ENCODE measurements at places on chromosomes 2 and 18.

- no peak overlapping the region for H3K27ac ChIP-seq
- H3K27me3 ChIP-seq: no peaks in the 10 kb centered on the region
- no peak for DNase-seq
- no peaks in the 10 kb centered on the region for H3K36me3 ChIP-seq
Observed at GRCh38 chr2:25401307-25402026, 59.7 kb upstream of the DNMT3A start.

- H3K36me3 ChIP-seq: no peaks in the 10 kb centered on the region
- no peaks in the 10 kb centered on the region for H3K27me3 ChIP-seq
- DNase-seq: no peak
- H3K4me3 ChIP-seq: no peak overlapping the region
- H3K27ac ChIP-seq: no peak overlapping the region
Observed at GRCh38 chr18:21484851-21485636, 115.5 kb downstream of the ESCO1 start.

GRCh38 chr18:32122039-32122438, 30.4 kb downstream of the RNF138 start:
- no peak overlapping the region for H3K4me3 ChIP-seq
- H3K27ac ChIP-seq: no peak overlapping the region
- no peaks in the 10 kb centered on the region for H3K36me3 ChIP-seq
- no peaks in the 10 kb centered on the region for H3K27me3 ChIP-seq

GRCh38 chr18:32730620-32731091, 42.2 kb downstream of the KLHL14 start:
- H3K27ac ChIP-seq: peak overlapping the region; percentile 25
- no peaks in the 10 kb centered on the region for H3K4me1 ChIP-seq

GRCh38 chr2:75707901-75708300, 2.8 kb downstream of the GCFC2 start:
- no peaks in the 10 kb centered on the region for H3K4me1 ChIP-seq
- no peaks in the 10 kb centered on the region for H3K27me3 ChIP-seq
- no peak for DNase-seq
- H3K36me3 ChIP-seq: no peaks in the 10 kb centered on the region
- H3K4me3 ChIP-seq: no peak overlapping the region
- H3K27ac ChIP-seq: no peak overlapping the region

DNA sequence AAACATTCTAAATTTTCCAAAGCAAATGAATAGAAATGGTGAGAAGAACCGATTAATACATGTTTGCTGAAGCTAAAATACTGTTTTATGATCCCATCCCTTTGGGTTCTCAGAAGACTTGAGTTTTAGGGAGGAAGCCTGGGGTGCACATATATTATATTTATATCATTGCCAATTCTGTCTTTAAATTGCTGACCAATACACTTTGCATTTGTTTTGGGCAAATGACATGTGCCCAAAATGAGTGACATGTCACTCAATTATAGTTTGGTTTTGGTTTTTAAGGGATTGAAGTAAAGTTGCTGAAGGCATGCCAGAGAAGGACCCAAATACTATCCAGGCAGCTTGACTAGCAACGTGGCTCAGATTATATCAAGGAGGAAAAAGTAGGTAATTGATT, 50.3 kb upstream of the SP3 start:
- no peak overlapping the region for H3K4me3 ChIP-seq
- H3K27me3 ChIP-seq: no peaks in the 10 kb centered on the region
- DNase-seq: no peak
- no peaks in the 10 kb centered on the region for H3K36me3 ChIP-seq

DNA sequence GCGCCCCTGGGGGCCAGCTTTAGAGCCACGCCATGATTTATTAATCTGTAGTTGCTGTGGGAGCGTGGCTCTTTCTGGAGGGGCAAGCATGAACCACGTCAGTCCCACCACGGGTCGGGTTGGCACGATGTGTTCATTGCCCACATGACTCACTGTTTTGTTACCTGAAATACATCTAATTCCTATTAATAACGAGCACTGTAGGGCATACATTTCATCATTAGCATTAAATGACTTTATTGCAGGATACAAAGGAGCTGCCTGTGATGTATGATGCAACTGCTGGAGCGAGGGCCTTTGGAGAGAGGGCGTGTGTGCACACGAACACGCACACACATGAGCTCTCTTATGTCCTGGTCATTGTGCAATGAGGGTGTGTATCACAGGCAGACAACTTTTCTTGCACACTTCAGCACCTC, 127.0 kb downstream of the INHBB start:
- H3K27ac ChIP-seq: peak overlapping the region; percentile 63
- peaks cover 13% of the 10 kb centered on the region for H3K4me1 ChIP-seq
- no peaks in the 10 kb centered on the region for H3K36me3 ChIP-seq
- no peak overlapping the region for H3K4me3 ChIP-seq
- H3K27me3 ChIP-seq: no peaks in the 10 kb centered on the region

- H3K27ac ChIP-seq: no peak overlapping the region
- no peaks in the 10 kb centered on the region for H3K36me3 ChIP-seq
- H3K4me1 ChIP-seq: peaks cover 3% of the 10 kb centered on the region
- peak overlapping the region; percentile 13 for H3K4me3 ChIP-seq
- DNase-seq: peak; percentile 75
Observed at GRCh38 chr2:111116843-111117597, 3.7 kb upstream of the BCL2L11 start.

GRCh38 chr18:52963481-52963880, 623.5 kb downstream of the DCC start:
- H3K27me3 ChIP-seq: no peaks in the 10 kb centered on the region
- no peaks in the 10 kb centered on the region for H3K4me1 ChIP-seq
- no peaks in the 10 kb centered on the region for H3K36me3 ChIP-seq
- H3K27ac ChIP-seq: no peak overlapping the region

DNA sequence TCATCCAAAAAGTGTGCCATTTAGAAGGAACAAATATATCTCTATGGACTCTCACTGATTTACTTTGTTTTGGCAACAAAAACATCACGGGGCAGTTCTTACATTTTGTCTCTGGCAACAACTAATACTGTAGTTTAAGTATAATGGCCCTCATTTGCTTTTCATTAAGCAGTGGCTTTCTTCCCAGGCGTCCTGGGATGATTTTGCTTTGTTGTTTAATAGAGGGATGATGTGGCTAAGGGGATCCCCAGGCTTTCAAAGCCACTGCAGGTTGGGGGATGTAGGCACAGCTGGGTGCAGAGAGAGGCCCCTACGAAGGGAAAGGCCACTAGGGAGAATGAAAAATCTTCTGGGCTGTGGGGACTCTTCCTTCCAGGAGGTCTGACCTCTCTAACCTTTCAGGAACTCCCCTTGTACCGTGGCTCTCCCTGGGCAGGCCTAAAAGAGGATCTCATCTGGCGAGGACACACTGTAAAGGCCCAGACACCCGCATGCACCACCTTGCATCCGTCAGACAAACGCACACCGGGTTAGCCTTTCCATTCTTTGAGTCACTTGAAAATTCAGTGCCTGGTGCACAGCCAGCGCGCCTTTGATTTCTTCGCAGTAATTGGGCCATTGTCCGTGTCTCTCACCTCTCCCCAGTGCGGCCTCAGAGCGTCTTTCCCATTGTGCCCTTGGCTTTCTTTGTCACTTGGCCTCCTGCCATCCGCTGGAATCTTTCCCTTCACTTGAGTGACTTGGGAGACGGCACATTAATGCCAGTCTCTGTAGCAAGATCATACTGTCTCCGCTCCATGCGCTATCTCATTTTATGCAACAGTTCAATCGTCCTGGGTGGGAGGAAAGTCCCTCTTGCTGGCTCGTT, 40.3 kb upstream of the AFF3 start:
- no peak overlapping the region for H3K27ac ChIP-seq
- H3K4me1 ChIP-seq: no peaks in the 10 kb centered on the region
- no peaks in the 10 kb centered on the region for H3K27me3 ChIP-seq
- no peak for DNase-seq
- no peaks in the 10 kb centered on the region for H3K36me3 ChIP-seq
- no peak overlapping the region for H3K4me3 ChIP-seq

DNA sequence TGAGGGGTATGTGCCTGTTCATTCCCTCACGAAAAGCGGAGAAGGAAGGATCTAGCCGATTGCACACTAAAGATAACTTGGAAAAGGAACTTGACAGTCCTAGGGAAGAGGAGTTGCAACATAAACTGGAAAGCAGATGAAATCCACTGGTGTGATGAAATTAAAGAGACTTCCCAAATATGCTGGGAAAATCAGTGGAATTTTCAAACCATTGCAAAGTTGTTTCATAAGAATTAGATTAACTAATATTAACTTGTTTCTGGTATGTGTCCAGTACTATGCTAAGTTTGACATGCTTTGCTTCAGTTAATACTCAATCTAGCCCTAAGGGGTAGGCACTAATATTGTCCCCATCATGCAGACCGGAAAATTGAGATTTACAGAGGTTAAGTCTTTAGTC, 222.7 kb downstream of the IKZF2 start:
- no peak for DNase-seq
- H3K36me3 ChIP-seq: no peaks in the 10 kb centered on the region
- H3K27me3 ChIP-seq: no peaks in the 10 kb centered on the region
- no peaks in the 10 kb centered on the region for H3K4me1 ChIP-seq
- no peak overlapping the region for H3K4me3 ChIP-seq
- H3K27ac ChIP-seq: no peak overlapping the region

- H3K27ac ChIP-seq: peak overlapping the region; percentile 3
- H3K4me1 ChIP-seq: no peaks in the 10 kb centered on the region
- no peak overlapping the region for H3K4me3 ChIP-seq
- no peaks in the 10 kb centered on the region for H3K27me3 ChIP-seq
- H3K36me3 ChIP-seq: no peaks in the 10 kb centered on the region
Observed at GRCh38 chr18:2590303-2590702, 18.9 kb downstream of the NDC80 start.

- H3K4me1 ChIP-seq: no peaks in the 10 kb centered on the region
- H3K27ac ChIP-seq: no peak overlapping the region
- no peaks in the 10 kb centered on the region for H3K27me3 ChIP-seq
- H3K4me3 ChIP-seq: no peak overlapping the region
- H3K36me3 ChIP-seq: no peaks in the 10 kb centered on the region
Observed at GRCh38 chr2:30722936-30723725, 84.1 kb downstream of the CAPN13 start.

GRCh38 chr2:100107440-100107839, 35.0 kb downstream of the AFF3 start:
- peak overlapping the region; percentile 95 for H3K27ac ChIP-seq
- DNase-seq: no peak
- no peaks in the 10 kb centered on the region for H3K27me3 ChIP-seq
- H3K4me1 ChIP-seq: peaks cover 6% of the 10 kb centered on the region
- H3K4me3 ChIP-seq: no peak overlapping the region
- H3K36me3 ChIP-seq: no peaks in the 10 kb centered on the region

DNA sequence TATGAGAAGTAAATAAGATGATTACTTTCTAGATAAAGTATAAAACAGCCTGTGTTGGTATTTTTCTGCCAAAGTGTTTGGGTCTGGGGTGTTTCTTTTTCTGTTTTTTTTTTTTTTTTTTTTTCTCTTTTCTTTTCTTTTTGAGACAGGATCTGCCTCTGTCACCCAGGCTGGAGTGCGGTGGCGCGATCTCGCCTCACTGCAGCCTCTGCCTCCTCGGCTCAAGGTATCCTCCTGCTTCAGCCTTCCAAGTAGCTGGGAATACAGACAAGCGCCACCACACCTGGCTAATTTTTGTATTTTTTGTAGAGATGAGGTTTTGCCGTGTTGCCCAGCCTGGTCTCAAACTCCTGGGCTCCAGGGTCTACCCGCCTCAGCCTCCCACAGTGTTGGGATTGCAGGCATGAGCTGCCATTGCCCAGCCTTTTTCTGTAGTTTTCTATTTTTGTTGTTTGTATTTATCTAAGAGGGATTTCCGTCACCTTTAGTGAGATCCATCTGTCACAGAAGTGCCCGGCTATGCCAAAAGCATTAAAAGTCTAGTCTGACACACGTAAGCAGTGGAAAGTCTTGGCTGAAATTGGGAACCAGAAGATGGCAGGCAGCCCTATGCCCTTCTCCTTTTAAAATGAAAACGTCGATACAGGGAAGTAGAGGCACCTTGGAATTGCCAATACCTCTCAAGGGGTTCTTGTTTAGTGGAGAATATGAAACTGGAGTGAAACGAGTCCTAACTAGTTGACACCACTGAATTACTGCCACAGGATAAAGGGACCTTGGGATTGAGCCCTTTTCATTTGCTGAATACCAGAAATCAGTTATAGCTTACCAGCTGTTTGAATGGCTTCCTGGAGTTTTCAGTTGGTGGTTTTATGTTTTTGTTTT, 14.0 kb downstream of the UGP2 start:
- no peak for DNase-seq
- no peaks in the 10 kb centered on the region for H3K36me3 ChIP-seq
- no peaks in the 10 kb centered on the region for H3K4me1 ChIP-seq
- no peak overlapping the region for H3K4me3 ChIP-seq

DNA sequence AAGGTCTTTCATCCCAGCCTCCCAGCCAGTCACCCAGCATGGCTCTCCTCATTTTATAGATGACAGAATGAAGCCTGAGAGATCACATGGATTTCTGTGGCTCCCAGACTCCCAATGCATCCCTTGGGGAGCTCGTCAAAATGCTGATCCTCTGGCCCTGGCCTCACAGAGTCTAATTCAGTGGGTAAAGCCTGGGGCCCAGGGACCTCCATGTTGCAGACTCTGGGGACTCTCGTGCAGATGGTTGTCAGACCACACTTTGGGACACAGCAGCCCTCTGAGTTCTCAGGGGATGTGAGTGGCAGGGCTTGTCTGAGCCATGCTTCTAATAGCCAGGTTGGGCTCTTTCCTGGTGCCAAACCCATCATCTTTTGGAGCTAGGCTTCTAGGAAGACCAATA, 97.0 kb downstream of the CTIF start:
- no peak overlapping the region for H3K27ac ChIP-seq
- H3K4me3 ChIP-seq: no peak overlapping the region
- H3K27me3 ChIP-seq: no peaks in the 10 kb centered on the region
- DNase-seq: no peak

GRCh38 chr2:94956797-94957391, 68.6 kb upstream of the MAL start:
- no peaks in the 10 kb centered on the region for H3K27me3 ChIP-seq
- H3K27ac ChIP-seq: no peak overlapping the region
- H3K4me1 ChIP-seq: no peaks in the 10 kb centered on the region
- no peak overlapping the region for H3K4me3 ChIP-seq
- DNase-seq: peak; percentile 33

- no peak overlapping the region for H3K4me3 ChIP-seq
- H3K27ac ChIP-seq: no peak overlapping the region
- H3K36me3 ChIP-seq: no peaks in the 10 kb centered on the region
- no peaks in the 10 kb centered on the region for H3K27me3 ChIP-seq
- DNase-seq: no peak
Observed at GRCh38 chr2:191835539-191836350, 11.1 kb downstream of the CAVIN2 start.

GRCh38 chr2:101752716-101753616, 55.5 kb downstream of the MAP4K4 start:
- no peak overlapping the region for H3K4me3 ChIP-seq
- H3K27ac ChIP-seq: no peak overlapping the region
- H3K27me3 ChIP-seq: no peaks in the 10 kb centered on the region
- peak; percentile 39 for DNase-seq
- peaks cover 5% of the 10 kb centered on the region for H3K4me1 ChIP-seq
- no peaks in the 10 kb centered on the region for H3K36me3 ChIP-seq

- H3K4me3 ChIP-seq: no peak overlapping the region
- DNase-seq: peak; percentile 68
- H3K27me3 ChIP-seq: no peaks in the 10 kb centered on the region
- H3K27ac ChIP-seq: no peak overlapping the region
- H3K36me3 ChIP-seq: no peaks in the 10 kb centered on the region
Observed at GRCh38 chr2:237421542-237422116, 7.7 kb upstream of the COL6A3 start.

All from prostate gland (tissue), 2 donors.